C1 segment of cervical spinal cord (tissue), 14 donors: ENCODE measurements at places on chromosomes 1 and 21.

- no peak for DNase-seq
Measured at GRCh38 chr1:69139007-69139406, 428.7 kb upstream of the LRRC7 start.

GRCh38 chr1:210053126-210053525, 115.1 kb downstream of the SYT14 start:
- DNase-seq, result no peak

- no peak for DNase-seq
Measured at GRCh38 chr1:241272828-241273227, 84.2 kb downstream of the RGS7 start.

DNA sequence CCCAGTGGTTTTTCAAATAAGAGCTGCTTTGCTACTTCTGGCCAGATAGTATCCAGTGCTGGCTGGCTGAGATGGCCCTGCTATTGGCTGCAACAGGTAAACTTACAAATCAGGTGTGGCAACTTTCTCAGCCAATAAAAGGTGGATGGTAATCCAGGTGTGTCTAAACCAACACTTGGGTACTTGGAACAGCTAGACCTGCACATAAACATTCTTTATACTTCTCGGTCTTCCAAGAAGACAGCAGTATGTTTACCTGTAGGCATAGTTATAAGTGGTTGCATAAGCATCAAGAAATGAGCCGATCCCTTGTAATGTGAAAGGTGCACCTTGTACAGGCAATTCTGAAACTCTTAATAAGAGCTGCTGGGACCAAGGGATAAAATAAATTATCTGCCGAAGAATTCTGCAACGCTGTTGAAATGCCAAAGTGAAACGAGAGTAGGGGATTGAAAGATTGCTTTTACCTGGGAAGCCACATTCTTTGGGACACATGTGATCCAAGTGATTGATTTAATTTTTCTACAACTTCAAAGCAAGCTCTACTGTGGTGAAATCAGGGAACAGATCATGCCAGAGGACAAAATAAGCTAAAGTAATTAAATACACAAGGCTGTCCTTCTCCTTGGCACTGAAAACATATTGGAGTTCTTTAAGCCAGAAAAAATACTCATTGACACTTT, at the start of gene CLDN8:
TSS of gene CLDN8 (minus strand) at position 57 of the 683 bp plus-strand sequence. CDS start 172 bp downstream, outside the sequence.
- DNase-seq, result no peak

DNA sequence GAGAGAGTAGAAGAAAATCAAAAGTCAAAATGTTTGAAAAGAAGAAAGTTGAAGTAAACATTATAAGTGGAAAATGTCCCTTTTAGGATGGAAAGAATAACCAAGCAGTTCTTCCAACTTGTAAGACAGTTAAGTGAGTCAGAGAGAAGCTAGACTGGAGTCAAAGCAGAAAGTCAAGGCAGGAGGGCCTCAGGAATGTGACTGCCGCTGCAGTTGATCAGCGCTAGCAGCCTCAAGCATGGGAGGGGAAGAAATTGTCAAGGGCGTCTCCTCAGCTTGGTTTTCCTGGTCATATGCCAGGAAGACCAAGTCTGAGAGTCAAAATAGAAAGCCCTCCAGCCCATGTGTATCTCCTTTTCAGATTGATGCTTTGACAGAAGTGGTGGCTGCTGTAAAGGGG, 23.2 kb downstream of the HAO2 start:
- DNase-seq, result no peak

- no peak for DNase-seq
Measured at GRCh38 chr1:60225486-60225885, 151.9 kb upstream of the C1orf87 start.

GRCh38 chr1:181057079-181057478, 23.3 kb downstream of the MR1 start:
- no peak for DNase-seq
